Mammary microvascular endothelial cell (primary cell): ENCODE measurements at places on chromosomes 3 and 15. TPM values are rescaled to one million over a fixed set of nuclear protein-coding genes. Genes with fewer than 3 reads are reported as not detected.

Gene SPTBN5
- 2.3 and 3.8 TPM in 2 replicates for total RNA-seq

Gene EFHB
- 0.25 TPM in 1 of 2 replicates, not detected in the other for total RNA-seq

Gene RGMA
- not detected in 2 replicates for total RNA-seq

Gene TMEM45A
- total RNA-seq = 2.3 and 2.5 TPM in 2 replicates

Gene KBTBD13
- total RNA-seq = not detected in 2 replicates

Gene HCN4
- not detected in 2 replicates for total RNA-seq

Gene PCSK6
- 4.3 and 6.0 TPM in 2 replicates for total RNA-seq

Gene CFAP100
- total RNA-seq = not detected in 2 replicates

Gene ISY1
- 25.0 and 28.1 TPM in 2 replicates for total RNA-seq

Gene MRPS22
- total RNA-seq = 71.0 and 89.1 TPM in 2 replicates

Gene NKTR
- total RNA-seq = 15.4 and 18.5 TPM in 2 replicates

Gene FGF7
- under 0.01 TPM in 1 of 2 replicates, not detected in the other for total RNA-seq

Gene GOLGA8S
- total RNA-seq = 0.07 TPM in 1 of 2 replicates, not detected in the other

Gene MITF
- total RNA-seq = 3.1 and 3.2 TPM in 2 replicates

Gene GOLGA8N
- 0.27 and 0.34 TPM in 2 replicates for total RNA-seq

Gene XXYLT1
- 42.4 and 51.2 TPM in 2 replicates for total RNA-seq

Gene ZKSCAN7
- 1.00 and 1.8 TPM in 2 replicates for total RNA-seq

Gene CILP
- total RNA-seq = not detected in 2 replicates

Gene NUP210
- 0.33 and 0.59 TPM in 2 replicates for total RNA-seq

Gene GASK1A
- not detected in 2 replicates for total RNA-seq

Gene GOLGA8G
- not detected in 2 replicates for total RNA-seq

Gene SKOR1
- total RNA-seq = not detected in 2 replicates

Gene P4HTM
- total RNA-seq = 15.7 and 16.0 TPM in 2 replicates

Gene CRTAP
- 150 and 188 TPM in 2 replicates for total RNA-seq

Gene LRRC57
- total RNA-seq = 18.1 and 18.7 TPM in 2 replicates

Gene FETUB
- not detected in 2 replicates for total RNA-seq

Gene LTK
- total RNA-seq = 0.10 and 0.73 TPM in 2 replicates

Gene GRK7
- not detected in 2 replicates for total RNA-seq

Gene KCNAB1
- 0.20 and 0.53 TPM in 2 replicates for total RNA-seq

Gene LRRC58
- 24.0 and 26.4 TPM in 2 replicates for total RNA-seq

Gene CEMIP
- total RNA-seq = 0.10 and 0.67 TPM in 2 replicates

Gene SLC28A2
- total RNA-seq = not detected in 2 replicates

Gene SLC22A13
- total RNA-seq = 0.07 TPM in 1 of 2 replicates, not detected in the other

Gene ECE2
- not detected in 2 replicates for total RNA-seq

Gene THAP10
- 4.5 and 5.8 TPM in 2 replicates for total RNA-seq

Gene GABRR3
- total RNA-seq = not detected in 2 replicates

Gene DNAJC19
- total RNA-seq = 28.5 TPM in 2 replicates

Gene C3orf85
- not detected in 2 replicates for total RNA-seq

Gene TMEM42
- 13.2 and 15.0 TPM in 2 replicates for total RNA-seq

Gene SERPINI2
- not detected in 2 replicates for total RNA-seq

Gene FBXW12
- total RNA-seq = not detected in 2 replicates

Gene EPHA6
- total RNA-seq = 0.27 TPM in 1 of 2 replicates, not detected in the other

Gene SLTM
- total RNA-seq = 39.2 and 39.3 TPM in 2 replicates

Gene MYLK
- total RNA-seq = 92.5 and 115 TPM in 2 replicates

Gene ADAMTSL3
- total RNA-seq = 0.80 and 0.89 TPM in 2 replicates

Gene DUOXA2
- total RNA-seq = not detected in 2 replicates

Gene CCR9
- not detected in 2 replicates for total RNA-seq

Gene ARPIN
- total RNA-seq = 11.8 and 12.8 TPM in 2 replicates

Gene PIK3CB
- 11.1 TPM in 2 replicates for total RNA-seq

Gene CHRD
- 0.07 and 1.7 TPM in 2 replicates for total RNA-seq
